ENCODE measurements at places on chromosomes 4 and X.

- no peak for DNase-seq
Observed at GRCh38 chrX:68721546-68721945, 74.1 kb downstream of the STARD8 start.

DNA sequence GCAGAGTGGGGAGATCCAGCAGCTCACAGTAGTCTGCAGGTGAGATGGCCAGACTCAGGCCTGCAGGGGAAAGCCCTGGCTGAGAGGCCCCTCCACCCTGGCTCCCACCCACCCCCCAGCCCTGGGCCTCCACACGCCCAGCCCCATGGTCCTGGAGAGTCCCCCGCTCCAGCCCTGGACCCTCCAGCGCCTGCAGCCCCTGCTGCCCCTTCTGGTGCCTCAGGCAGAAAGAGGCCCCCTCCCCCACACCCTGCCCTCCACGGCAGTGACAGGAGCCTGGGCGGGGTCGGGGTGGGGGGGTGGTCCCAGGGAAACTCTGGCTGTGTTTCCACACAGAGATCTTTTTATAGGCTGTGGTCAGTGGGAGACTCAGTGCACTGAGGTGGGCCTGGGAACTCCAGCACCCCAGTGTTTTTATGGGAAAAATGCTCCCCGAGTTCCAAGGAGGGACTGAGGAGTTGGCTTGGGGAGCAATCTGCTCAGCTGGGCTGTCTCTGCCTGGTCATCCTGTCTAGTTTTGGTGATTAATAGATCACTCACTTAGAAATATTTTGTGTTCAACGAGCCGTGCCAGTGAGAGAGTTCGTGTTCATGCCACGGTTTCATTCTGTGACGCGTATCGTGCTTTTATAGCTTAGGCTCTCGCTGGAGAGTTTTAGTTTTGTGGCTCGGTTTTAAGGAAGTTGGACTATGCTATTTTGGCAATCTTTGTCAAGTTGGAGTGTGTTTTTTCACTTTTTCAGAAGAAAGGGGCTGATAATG is 53.1 kb upstream of the HGFAC start:
- DNase-seq, result no peak

GRCh38 chr4:82042042-82042441 is 331.7 kb downstream of the HNRNPD start:
- no peak for DNase-seq

- DNase-seq, result no peak
Observed at GRCh38 chrX:101163166-101163565, 56.4 kb upstream of the DRP2 start.

DNA sequence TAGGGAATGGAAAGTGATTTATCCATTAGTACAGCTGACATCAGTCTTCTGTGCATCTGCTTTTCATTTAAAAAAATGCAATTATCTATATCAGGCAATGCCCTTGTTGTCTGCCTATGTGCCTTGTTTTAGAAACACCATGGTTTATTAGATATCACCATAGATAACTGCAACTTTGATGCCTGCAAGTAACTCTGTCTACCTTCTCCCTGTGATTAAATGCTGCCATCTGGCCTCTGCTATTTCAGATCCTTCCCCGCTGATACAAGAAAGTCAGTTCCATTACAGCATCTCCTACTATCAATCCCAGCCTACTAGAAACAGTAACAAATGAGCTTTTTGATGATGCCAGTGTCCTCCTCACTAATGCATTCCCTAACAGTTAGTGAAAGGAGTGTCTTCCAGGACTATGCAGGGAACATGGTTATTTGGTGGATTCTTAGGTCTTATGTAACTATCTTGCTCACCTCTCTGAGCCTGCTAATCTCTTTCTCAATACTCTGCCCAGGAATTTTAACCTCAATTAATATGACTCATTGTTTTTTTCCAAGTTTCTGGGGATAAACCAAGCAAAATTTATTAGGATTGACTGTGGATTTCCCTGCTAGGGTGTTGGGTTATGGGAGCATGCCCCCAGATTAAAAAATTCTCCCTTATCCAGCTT is 444.9 kb downstream of the RAPGEF2 start:
- DNase-seq, result no peak
